Left renal cortex interstitium (tissue), 4 donors: ENCODE measurements at places on chromosomes 6 and 20. TPM values are rescaled to one million over a fixed set of nuclear protein-coding genes. Genes with fewer than 3 reads are reported as not detected.

Gene NOX3
- 1.4 TPM for polyA plus RNA-seq

Gene SLX4IP
- 5.6 TPM for polyA plus RNA-seq

Gene FAM162B
- 8.1 TPM for polyA plus RNA-seq

Gene NMBR
- 0.30 TPM for polyA plus RNA-seq

Gene PRR18
- 0.35 TPM for polyA plus RNA-seq

Gene SIRPB1
- 0.29 TPM for polyA plus RNA-seq

- DNase-seq: no peak
Observed at GRCh38 chr20:16096756-16097326, 476.4 kb downstream of the KIF16B start.

DNA sequence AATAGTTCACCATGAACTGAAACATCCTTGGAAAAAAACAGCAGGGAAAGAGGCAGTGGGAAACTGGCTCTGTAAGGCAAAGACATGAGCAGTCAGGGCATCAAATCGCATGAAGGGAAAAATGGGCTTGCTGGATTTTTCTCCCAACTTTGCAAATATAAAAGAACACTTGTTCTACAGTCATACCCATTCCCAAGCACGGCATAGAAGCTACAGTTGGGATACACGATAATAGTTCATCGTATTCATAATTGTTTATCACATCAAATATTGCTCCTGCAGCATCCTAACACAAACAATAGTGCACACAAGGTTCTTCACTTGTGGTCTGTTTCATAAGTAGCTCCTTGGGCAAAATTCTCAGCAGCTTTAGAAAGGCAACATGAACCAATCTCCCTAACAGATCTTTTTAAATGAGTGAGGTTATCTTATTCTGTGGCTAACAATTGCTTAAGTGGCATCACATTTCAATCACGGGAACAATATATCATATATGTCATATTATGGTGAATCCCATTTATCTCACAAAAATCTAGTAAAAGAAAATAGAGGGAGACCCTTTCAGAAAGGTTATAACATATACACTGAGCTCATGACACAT lies 243.9 kb downstream of the PKHD1 start:
- no peak for DNase-seq

GRCh38 chr6:125120054-125120590 lies 33.5 kb upstream of the TPD52L1 start:
- no peak for DNase-seq

- no peak for DNase-seq
Observed at GRCh38 chr20:25011831-25012241, 19.3 kb upstream of the APMAP start.

GRCh38 chr6:27668442-27669294 lies 195.8 kb upstream of the ZNF184 start:
- no peak for DNase-seq

GRCh38 chr6:125791151-125791819 lies 525 bp downstream of the NCOA7 start:
- DNase-seq: no peak

DNA sequence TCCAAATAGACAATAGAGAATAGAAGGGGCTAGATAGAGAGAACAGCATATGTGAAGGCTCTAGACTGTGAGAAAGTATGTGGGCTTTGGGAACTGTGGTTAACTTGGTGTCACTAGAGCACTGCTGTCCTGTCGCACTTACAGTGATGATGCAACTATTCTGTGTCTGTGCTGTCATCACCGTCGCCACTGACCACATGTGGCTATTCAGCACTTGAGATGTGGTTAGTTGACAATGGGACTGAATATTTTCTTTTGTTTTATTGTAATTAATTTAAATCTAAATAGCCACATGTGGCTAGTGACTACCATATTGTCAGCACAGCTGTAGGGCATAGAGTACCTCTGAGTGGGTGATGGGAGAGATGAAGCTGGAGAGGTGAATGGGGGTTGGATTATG lies 39.0 kb upstream of the IFNGR1 start:
- no peak for DNase-seq

DNA sequence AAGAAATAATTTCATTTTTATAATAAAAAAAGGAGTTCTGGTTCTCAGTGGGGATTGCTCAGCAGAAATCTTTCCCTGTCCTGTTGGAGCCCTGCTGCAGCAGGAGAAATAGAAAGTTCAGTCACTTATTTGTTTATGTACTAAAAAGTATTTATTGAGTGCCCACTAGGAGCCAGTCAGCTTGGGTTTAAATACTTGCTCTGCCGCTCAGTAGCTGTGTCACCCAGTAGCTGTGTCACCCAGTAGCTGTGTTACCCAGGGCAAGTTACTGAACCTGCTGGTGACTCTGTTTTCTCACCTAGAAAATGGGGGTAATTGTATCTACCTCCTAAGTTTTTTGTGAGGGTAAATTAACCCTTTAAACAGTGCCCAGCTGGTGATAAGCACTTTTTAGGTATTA lies 32.9 kb downstream of the FOXF2 start:
- DNase-seq: no peak

DNA sequence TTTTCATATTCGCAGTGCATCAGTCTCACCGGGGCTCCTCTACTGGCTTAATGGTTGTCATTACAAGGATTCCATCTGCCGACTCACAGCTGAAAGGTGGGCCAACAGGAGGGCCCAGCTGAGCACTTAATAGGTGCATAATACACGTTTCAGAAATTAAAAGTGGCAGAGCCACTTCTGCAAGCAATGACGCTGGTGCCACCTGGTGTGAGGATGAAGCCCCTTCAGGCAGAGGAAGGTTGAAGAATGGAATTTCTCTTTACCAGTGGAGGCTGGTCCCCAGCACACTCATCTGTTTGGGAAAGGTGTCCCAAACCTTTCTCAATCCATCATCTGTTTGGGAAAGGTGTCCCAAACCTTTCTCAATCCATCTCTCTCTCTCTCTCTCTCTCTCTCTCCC lies 8.2 kb upstream of the STMND1 start:
- no peak for DNase-seq

DNA sequence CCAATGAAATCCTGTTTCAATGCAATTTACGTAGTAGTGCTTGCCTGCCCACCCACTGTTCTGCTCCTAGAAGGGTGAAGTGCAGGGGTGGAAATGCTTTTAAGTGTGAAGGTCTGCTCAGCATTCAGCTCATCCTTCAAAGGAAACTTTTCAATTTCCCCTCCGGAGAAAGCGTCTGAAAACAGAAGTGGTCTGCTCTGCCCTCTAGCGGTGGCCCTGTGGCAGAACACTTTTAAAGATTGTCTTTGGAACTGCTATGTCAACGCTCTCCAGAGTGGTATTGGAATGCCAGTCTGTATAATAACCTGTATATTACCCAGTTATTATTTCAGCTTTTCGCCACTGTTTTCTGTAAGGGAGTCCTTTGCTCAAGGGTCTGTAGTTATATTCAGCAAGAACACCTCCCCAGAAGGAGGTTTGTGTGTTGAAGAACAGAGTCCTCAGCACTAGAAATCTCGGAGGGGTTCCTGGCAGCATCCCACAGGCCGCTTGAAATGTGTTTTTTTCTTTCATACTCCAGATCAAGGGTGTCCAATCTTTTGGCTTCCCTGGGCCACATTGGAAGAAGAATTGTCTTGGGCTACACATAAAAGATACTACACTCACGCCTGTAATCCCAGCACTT lies 63.1 kb upstream of the KLHL31 start:
- no peak for DNase-seq

GRCh38 chr6:126440923-126441322 lies 101.0 kb downstream of the CENPW start:
- no peak for DNase-seq

DNA sequence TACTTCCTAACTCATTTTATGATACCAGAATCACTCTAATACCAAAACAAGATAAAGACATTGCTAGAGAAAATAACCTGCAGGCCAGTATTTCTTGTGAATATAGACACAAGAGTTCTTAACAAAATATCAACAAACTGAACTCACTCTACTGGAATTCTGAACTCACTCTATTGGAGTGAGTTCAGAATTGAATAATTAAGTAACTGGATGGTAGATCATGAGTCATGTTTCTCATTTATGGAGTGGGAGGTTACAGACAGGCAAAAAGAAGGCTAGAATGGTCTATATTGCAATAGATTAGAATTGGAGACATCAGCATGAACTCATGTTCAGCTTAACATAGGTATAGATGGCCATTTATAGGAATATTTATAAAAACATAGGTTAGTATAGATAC lies 26.6 kb upstream of the C6orf58 start:
- DNase-seq: no peak

DNA sequence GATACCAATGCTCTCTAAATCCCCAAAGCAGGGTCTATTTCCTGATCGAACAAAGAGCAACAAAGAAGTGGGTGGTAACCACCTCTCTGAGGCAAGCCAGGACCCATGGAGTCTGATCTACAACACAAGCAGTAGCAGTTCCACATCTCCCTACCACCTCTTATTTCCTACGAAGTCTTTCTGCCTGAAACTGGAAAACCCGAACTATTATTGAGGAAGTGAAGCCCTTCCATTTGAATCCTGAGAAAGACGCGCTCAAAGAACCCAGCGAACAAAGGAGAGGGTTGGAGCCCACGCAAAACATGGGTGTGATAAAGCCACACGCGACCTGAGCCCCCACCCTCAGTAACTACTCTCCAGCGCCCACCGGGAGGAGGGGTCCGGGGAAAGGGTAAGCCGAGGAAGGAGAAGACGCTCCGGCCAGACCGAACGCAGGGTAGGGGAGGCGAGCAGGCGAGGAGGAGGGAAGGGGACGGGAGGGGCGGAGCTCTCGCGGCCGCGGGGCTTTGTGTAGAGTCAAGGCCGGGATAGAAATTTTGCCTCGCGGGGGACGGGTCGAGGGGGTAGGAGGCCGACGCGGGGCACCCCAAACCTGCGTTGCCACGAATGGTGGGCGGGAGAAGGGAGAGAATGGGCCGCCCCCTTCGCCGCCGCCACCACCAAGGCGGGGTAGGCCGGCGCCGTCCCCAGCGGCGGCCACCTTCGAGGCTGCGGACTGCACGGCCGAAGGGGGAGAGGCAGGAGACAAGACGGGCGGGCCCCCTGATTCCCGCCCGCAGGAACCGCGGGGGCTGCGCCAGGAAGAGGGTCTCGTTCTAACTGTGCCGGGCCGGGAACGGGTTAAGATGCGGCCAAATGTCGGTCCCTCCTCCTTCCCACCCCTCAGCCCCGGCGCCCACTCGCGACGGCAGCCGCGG lies 802 bp downstream of the HDAC2 start:
- peak; percentile 54 for DNase-seq

GRCh38 chr20:32806356-32806755 lies 13.4 kb upstream of the MAPRE1 start:
- DNase-seq: no peak

DNA sequence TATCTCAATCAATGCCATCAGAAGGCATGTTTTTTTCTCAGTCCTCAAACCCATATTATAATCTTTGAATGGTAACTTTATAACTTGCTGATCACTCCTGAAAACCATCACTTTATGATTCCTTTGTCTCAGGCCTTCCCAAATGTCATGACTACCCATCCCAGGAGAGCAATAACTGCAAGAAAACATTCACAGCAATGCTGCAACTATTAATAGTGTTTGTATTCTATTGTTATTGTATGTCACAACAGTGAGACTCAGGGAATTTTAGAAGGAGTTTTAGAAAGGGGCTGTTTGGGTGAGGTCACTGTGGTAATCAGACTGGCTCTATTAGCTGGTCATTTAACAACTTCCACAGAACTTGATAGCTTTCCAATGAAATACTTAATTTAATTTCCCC lies 301.4 kb upstream of the TBX18 start:
- no peak for DNase-seq

GRCh38 chr6:166747644-166748595 lies 120.9 kb upstream of the RPS6KA2 start:
- no peak for DNase-seq

DNA sequence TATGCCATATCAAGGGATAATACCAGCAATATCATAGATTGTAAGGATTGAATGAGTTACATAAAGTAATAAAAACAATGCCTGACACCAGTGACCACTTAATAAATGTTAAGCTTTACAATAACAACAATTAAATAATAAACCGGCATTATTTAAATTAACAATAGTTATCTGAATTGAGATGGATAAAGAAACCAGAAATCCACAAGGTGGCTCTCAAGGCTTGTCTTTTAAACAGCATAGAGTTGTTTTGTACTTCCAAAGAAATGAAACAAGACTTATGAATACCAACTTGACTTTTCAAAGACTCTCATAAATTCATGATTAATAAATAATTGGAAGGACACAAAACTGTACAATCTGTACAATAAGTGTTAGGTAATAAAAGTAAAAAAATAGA lies 203.1 kb downstream of the ASCC3 start:
- peak; percentile 10 for DNase-seq

- DNase-seq: no peak
Observed at GRCh38 chr6:43037197-43037596, 15.8 kb downstream of the RRP36 start.

GRCh38 chr6:157403686-157404051 lies 22.7 kb downstream of the ZDHHC14 start:
- no peak for DNase-seq

DNA sequence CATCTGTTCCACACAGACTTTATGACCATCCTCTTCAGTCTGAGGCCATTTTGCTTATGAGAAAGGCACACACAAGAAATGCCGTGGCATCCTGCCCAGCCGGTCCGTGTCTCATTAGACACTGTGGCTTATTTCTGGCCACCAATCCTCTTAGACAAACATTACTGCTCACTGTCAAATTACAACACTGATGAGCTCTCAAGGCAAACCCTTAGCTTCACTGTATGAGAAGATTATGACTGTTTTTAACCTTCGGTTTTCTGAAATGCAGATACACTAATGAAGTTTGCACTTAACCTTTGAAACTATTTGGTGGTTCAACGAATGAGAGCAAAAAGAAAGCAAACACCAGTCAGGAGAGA lies 50.5 kb upstream of the DST start:
- DNase-seq: no peak

DNA sequence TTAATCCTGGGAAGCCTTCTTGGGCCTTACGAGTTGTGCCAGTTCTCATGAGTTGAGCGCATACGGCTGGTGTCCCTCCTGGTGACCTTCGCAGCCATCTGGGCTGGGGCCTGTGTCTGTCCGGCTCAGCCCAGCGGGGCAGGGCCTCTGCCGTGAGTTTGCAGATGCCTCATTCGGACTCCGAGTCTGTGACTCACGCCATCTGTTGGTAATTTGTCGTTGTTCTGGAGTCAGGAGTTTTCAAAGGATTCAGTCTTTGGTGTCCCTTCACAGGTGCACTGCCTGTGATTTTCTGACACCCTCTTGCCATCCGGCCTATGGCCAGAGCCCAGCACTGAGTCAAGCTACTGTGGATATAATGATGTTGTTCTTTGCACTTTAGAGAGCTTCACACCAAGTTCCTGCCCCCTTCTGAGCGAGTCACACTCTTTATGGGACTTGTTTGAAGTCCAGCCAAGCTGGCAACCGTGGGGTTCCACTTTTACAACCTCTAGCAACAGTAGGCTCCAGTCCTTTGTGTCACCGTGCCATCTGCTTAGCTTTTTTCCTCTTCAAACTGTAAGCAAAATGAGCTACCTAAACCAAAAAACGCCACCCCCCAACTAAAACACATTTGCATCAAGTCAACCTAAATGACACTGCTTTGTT lies 175.6 kb downstream of the AIG1 start:
- DNase-seq: no peak

- no peak for DNase-seq
Observed at GRCh38 chr6:3352678-3353077, 93.9 kb downstream of the PSMG4 start.

GRCh38 chr20:33914919-33915318 lies 78.8 kb upstream of the RALY start:
- no peak for DNase-seq

- no peak for DNase-seq
Observed at GRCh38 chr6:157695301-157696040, 127.6 kb upstream of the SNX9 start.
